ENCODE measurements at places on chromosomes 3 and 15.

GRCh38 chr3:14343338-14344112 is 58.9 kb upstream of the SLC6A6 start:
- DNase-seq = peak; percentile 82

DNA sequence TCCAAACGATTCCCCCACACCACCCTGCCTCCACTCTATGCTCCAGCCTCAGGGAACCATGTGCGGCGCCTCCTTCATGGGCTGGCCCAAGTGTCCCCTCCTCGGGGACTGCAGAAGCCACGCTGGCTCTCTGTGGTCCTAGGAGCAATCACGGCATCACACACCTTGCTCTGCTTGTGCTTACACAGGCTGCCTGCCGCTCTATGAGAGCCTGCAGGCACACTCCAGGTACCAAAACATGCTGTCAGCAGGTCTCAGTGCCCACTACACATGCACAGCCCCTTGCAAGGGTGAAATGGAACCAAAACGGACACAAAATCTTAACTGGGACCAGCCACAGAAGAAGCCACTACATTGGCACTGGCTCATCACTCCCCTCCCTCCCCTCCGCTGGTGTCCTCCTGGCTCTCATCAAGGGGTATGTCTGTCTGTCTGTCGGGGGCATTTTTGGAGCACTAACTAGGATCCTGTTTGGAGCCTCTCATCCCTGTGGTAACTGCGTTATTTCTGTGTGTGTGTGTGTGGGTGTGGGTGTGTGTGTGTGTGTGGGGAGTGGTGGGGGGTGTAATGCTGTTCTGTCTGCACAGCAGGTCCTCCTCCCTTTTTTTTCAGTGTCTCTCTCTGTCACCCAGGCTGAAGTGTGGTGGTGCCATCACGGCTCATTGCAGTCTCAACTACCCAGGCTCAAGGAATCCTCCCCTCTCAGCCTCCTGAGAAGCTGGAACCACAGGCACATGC is 60.6 kb downstream of the DHX30 start:
- no peak for DNase-seq

DNA sequence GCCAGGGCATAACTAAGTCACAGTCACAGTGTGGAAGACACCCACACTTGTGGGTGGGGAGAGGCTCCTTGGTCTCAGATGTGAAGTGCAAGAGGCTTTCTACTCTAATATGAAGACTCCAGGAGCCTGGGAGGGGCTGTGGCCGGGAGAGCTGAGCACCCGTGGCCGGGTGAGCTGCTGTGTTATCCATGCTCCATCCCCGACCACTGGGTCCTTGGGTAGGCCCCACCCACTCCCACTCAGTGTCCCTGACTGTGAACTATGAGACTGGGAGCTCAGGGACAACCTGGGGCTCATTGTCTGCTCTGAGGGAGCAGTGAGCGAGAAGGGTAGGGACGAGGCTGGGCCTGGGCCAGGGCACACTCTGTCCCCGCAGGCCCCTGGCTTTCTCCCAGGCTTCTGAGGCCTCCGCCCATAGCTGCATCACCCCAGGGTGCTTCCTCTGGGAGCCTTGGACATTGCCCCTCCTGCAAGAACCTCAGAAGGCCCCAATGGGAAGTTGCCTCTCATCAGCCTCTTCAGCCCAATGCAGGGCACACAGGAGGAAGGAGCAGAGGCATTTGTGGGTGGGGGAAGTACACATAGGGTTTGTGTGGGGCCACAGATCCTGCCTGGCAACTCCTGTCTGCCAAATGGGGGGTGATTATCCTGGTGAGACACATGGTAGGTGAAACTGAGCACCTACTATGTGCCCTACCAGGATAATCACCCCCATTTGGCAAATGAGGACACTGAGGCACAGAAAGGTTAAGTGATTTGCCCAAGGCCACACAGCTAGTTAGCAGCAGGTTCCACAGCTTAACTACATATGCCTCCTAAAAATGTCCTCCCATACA is 2.4 kb downstream of the ANPEP start:
- no peak for DNase-seq

- no peak for DNase-seq
Observed at GRCh38 chr15:81113204-81113657, 20.8 kb upstream of the CFAP161 start.

GRCh38 chr3:46898321-46899150 is 21.0 kb downstream of the PTH1R start:
- no peak for DNase-seq

GRCh38 chr15:55879181-55879580 is 114.2 kb downstream of the NEDD4 start:
- DNase-seq = no peak

DNA sequence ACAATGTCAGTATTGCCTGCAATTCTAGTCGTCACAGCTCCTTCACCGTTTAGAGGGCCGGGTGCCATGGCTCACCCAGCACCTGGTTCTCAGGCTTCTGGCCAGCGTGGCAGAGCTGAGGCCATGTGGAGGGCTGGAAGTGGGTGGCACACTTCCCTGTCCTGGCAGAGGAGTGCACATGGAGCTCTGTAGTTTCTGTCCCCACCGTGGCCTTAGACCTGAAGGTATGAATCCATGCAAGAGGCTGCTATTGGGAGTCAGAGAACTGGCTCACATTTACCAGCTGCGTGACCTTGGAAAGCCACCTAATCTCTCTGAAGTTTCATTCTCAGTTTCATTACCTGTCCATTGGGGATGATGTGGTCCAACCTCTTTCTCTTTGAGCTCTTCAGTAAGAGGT is 22.2 kb downstream of the EPHB1 start:
- no peak for DNase-seq

- DNase-seq = no peak
Observed at GRCh38 chr3:195366200-195366925, 76.5 kb downstream of the ACAP2 start.
